Glutamatergic neuron (in vitro differentiated cells): ENCODE measurements at places on chromosomes 5 and 9.

- H3K27me3 ChIP-seq, result peaks cover 14% of the 10 kb centered on the region
- H3K4me1 ChIP-seq, result no peaks in the 10 kb centered on the region
- H3K36me3 ChIP-seq, result no peaks in the 10 kb centered on the region
Observed at GRCh38 chr9:4491626-4491975, 1.3 kb downstream of the SLC1A1 start.

DNA sequence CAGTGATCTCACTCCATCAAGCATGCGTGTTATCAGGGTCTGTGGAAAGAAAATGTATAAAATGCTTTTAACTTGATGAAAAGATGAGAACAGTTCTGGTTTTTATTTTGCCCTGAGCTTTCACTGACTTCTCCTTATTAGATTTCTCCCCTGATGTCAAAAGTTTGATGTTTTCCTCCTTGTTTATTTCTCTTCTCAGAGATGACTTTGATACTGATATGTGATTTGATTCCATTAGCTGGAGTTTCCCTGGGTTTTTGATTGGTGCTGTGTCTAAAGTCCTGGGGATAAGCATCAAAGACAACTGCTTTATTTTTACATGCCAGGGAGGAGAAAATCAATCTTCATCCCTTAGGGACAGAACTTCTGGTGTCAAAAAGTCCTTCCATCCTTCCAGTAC lies 510.0 kb downstream of the KCTD16 start:
- H3K36me3 ChIP-seq, result no peaks in the 10 kb centered on the region
- H3K4me3 ChIP-seq, result no peak overlapping the region
- H3K4me1 ChIP-seq, result no peaks in the 10 kb centered on the region
- no peak for DNase-seq
- no peak overlapping the region for H3K27ac ChIP-seq
- no peaks in the 10 kb centered on the region for H3K27me3 ChIP-seq

DNA sequence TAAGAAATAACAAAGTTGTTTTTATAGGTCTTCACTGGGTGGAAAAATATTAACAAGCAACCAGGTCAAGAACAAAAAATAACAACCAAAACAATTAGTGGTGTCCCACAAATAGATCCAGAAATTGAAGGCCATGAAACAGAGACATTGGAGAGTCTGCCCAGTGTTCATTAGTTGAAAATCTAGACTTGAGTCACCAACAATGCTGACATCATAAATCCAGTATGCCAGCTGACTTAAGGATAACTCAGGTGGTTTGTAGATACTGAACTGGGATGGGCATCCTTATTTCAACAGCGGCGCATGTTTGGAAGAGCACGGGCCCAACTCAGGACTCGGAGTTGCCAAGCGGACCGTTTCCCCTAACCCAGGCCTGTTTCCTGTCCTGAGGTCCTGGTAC lies 80.7 kb upstream of the TNFAIP8 start:
- DNase-seq, result no peak
- H3K27me3 ChIP-seq, result no peaks in the 10 kb centered on the region
- H3K4me1 ChIP-seq, result no peaks in the 10 kb centered on the region

GRCh38 chr5:97162045-97162444 lies 19.6 kb upstream of the LIX1 start:
- H3K4me1 ChIP-seq, result no peaks in the 10 kb centered on the region
- no peak overlapping the region for H3K4me3 ChIP-seq
- H3K36me3 ChIP-seq, result peaks cover 18% of the 10 kb centered on the region
- peak; percentile 65 for DNase-seq
- no peaks in the 10 kb centered on the region for H3K27me3 ChIP-seq

DNA sequence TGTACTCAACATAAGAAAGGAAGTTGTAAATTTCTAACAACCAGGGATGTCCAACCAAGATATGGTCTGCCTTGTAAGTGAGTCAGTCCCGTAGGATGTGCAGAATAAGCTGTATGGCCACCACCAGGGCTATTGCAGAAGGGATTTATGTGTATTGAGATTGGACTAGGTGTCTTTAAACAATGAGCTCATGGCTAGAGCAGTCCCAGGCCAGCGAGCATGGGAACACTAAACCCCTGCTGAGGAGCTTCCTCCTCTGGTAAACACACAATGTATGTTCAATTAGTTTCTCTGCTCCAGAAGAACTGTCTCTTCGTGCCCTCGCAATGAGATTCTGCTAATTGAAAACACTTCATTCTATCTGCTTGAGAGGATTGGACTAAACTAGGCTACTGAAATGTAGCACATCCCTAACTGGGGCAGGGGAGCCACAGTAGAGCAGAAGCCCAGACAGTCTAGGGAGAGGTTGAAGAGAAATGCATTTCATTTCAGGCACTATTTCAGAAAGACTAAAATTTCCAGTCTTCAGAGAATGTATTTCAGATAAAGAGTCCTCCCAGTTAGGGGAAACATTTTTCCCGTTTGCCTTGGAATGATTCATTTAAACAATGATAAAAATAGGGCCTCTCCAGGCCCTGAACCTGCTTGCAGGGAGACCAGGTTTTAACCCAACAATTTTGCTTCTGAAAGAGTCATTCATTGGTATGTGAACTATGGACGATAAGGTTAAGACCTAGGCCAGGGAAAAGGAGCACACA lies 154.7 kb downstream of the FAM114A2 start:
- H3K36me3 ChIP-seq, result no peaks in the 10 kb centered on the region
- H3K4me1 ChIP-seq, result no peaks in the 10 kb centered on the region
- no peak for DNase-seq
- no peaks in the 10 kb centered on the region for H3K27me3 ChIP-seq
- H3K27ac ChIP-seq, result no peak overlapping the region

DNA sequence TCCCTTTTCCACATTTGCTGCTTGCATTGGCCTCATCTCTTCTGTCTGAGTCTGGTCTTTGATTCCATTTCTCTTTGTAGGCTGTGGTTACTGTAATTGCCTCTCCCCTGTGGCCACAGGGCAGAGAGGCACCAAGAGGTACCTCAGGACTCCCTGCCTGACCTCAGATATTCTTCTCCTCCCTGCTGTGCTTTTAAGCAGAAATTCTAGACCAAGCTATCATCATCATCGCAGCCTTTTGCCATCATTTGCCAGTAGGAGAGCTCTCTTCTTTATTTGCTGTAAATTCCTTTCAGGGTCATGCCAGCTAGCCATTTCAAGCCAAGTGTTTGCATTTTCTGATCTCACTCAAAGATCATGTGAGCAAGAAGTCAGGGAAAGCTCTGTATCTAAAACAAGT lies 369.6 kb downstream of the ICE1 start:
- no peak overlapping the region for H3K27ac ChIP-seq
- H3K4me1 ChIP-seq, result peaks cover 29% of the 10 kb centered on the region
- H3K27me3 ChIP-seq, result peaks cover 4% of the 10 kb centered on the region
- DNase-seq, result no peak
- H3K36me3 ChIP-seq, result peaks cover 7% of the 10 kb centered on the region
- no peak overlapping the region for H3K4me3 ChIP-seq

- no peaks in the 10 kb centered on the region for H3K4me1 ChIP-seq
- peak; percentile 52 for DNase-seq
- no peaks in the 10 kb centered on the region for H3K36me3 ChIP-seq
- no peak overlapping the region for H3K4me3 ChIP-seq
- H3K27ac ChIP-seq, result no peak overlapping the region
Observed at GRCh38 chr9:121620777-121621449, 30.5 kb upstream of the DAB2IP start.

GRCh38 chr5:140498591-140498990 lies 48.9 kb upstream of the EIF4EBP3 start:
- H3K27me3 ChIP-seq, result no peaks in the 10 kb centered on the region
- no peaks in the 10 kb centered on the region for H3K4me1 ChIP-seq
- H3K36me3 ChIP-seq, result no peaks in the 10 kb centered on the region
- H3K4me3 ChIP-seq, result no peak overlapping the region
- no peak for DNase-seq
- H3K27ac ChIP-seq, result no peak overlapping the region

DNA sequence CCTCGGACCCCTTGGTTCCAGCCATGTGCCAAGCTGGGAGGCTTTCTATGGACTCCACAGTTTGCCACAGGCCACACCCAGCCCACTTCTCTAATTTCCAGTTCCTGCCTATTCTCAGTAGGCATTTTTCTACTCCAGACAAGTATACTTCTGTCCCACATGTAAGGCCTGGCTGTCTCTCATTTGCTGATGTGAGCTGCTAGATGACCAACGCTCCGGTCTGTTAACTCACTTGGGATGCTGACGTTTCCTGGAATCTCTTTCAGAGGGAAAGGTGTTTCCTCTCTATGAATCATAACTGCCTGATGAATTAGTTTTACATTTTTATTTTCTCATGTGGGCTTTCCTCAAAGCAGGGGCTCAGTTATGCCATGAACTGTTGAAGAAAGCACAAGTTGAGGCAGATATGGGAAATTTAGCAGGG lies 36.3 kb downstream of the ERGIC1 start:
- H3K4me3 ChIP-seq, result no peak overlapping the region
- H3K27ac ChIP-seq, result no peak overlapping the region
- peaks cover 34% of the 10 kb centered on the region for H3K4me1 ChIP-seq
- H3K36me3 ChIP-seq, result peaks cover 4% of the 10 kb centered on the region

DNA sequence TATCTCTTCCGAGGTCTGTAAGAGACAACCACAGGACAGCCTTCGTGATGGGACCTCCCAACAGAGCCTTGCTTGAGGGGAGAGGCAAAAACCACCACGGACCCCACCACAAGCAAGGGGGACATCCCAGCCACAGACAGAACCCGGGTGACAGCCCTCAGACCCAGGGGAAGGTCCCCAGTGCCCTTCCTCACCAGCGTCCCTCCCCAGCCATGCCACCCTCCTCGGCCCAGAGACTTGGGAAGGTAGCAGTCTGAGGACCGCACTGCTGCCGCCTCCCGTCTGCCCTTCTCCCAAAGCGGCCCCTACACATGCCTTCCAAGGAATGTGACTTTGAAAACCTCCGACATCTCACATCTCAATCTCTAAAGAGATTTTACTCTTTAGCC lies 13.4 kb downstream of the IPPK start:
- H3K27ac ChIP-seq, result no peak overlapping the region
- H3K4me3 ChIP-seq, result no peak overlapping the region
- peaks cover 6% of the 10 kb centered on the region for H3K27me3 ChIP-seq
- no peak for DNase-seq

GRCh38 chr9:33192493-33193255 lies 25.5 kb upstream of the B4GALT1 start:
- H3K36me3 ChIP-seq, result no peaks in the 10 kb centered on the region
- DNase-seq, result no peak
- H3K27ac ChIP-seq, result no peak overlapping the region
- H3K4me1 ChIP-seq, result peaks cover 12% of the 10 kb centered on the region
- H3K27me3 ChIP-seq, result peaks cover 3% of the 10 kb centered on the region

DNA sequence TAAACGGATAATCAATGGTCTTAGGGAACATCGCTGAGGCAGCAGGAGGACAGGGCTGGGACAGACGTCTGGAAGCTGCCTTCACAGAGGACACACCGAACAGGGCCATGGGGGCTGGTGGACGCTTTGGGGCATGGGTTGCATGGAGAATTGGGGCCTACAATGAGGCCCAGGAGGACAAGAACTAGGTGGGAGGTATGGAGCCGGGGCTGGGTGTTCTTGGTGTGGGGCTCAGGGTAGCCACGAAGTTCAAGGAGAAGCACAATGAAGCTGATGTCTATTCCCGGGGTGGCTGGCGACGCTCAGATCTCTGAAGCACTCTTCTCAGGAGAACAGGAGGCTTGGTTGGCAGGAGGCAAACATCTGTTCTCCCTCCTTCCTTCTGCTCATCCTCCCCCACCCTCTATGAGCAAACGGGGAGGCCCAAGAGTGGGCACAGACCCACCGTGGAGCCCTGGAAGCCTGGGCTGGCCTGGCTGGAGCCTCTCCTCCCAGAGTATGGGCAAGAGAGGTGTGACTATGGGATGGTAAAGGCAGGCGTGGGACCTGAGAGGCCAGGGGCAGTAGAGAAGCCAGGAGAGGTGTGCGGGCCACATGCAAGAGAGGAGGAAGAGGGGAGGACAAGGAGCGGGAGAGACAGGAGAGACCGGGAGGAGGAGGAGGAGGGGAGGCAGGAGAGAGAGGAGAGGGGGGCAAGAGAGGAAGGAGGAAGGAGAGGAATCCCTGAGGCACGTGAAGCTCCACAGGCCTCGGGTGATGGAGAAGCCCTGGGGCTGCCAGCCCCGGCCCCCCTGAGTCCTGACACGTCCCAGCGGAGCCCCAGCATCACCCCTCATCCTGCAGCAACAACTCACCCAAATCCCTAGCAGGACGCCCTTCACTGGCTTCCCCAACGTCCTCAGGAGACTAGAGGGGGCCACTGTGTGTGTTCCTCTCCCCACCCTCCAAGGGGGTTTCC lies 159.1 kb downstream of the OLFM1 start:
- peak; percentile 10 for DNase-seq
- H3K4me3 ChIP-seq, result peak overlapping the region; percentile 32
- peaks cover 8% of the 10 kb centered on the region for H3K27me3 ChIP-seq

GRCh38 chr5:52708463-52708862 lies 79.3 kb upstream of the ITGA1 start:
- no peak overlapping the region for H3K27ac ChIP-seq
- no peaks in the 10 kb centered on the region for H3K27me3 ChIP-seq
- H3K4me1 ChIP-seq, result no peaks in the 10 kb centered on the region
- H3K36me3 ChIP-seq, result no peaks in the 10 kb centered on the region
- no peak overlapping the region for H3K4me3 ChIP-seq
- DNase-seq, result no peak

DNA sequence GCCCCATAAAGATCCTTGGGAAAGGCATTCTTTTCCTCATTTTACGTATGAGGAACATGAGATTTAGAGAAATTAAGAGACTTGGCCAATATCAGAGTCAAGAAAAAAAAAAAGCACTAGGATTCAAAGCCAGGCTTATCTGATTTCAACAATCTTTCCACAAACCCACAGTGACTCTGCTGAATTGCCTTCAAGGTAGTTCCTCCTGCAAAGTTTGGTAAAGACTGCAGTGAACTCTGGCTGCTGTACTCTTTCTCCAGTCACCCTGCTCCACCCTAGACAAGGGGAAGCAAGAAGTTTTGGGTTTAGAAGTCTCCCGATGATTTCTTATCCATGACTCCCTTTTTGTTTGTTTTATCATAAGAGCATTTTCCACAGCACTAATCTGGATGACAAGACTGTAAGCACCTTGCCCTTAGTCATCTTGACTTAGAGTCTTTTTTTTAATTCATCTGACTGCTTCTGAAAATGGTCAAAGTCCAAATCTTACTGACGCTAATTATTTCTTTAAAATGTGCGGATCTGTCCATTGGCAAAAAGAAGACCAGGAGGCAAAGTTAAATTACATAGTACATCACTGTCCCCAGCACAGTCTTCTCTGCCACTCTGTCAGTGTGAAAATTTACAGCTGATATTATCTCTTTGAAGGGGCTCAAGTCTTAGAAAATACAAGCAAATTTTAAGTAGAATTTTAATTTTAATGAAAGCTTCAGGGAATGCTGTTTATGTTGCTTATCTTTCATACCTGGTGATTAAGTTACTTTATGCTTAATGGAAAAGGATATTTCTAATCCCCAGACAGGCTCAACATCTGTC lies 180.1 kb downstream of the TTLL11 start:
- no peak overlapping the region for H3K27ac ChIP-seq
- H3K36me3 ChIP-seq, result no peaks in the 10 kb centered on the region
- H3K27me3 ChIP-seq, result peaks cover 2% of the 10 kb centered on the region
- no peak overlapping the region for H3K4me3 ChIP-seq
- H3K4me1 ChIP-seq, result peaks cover 2% of the 10 kb centered on the region
- no peak for DNase-seq

- no peaks in the 10 kb centered on the region for H3K27me3 ChIP-seq
- H3K27ac ChIP-seq, result no peak overlapping the region
- H3K4me1 ChIP-seq, result peaks cover 9% of the 10 kb centered on the region
- H3K4me3 ChIP-seq, result no peak overlapping the region
Observed at GRCh38 chr5:59583151-59583809, 310.2 kb downstream of the PDE4D start.
